ENCODE measurements at places on chromosomes 4 and X.

GRCh38 chrX:113522814-113523213 lies 682.2 kb upstream of the AMOT start:
- DNase-seq: no peak

DNA sequence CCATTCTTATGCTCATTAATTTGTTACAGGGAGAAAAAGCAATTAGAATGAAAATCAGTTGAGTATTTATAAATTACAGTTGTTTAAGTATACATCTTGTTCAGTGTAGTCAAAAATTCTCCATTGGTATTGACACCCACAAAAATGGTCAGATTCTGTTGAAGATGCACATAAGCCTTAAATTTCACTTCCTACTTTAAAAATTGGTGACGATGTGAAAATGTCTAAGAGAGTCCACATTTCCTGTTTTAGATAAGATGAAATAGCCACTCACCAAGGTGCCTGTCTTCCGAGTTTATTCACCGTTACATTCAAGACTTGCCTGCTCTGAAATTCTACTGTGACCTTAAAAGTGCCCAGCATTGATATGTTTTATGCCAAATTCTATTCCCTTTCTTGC lies 93.6 kb downstream of the GPR143 start:
- no peak for DNase-seq

GRCh38 chrX:11097933-11098332 lies 13.2 kb upstream of the HCCS start:
- no peak for DNase-seq

DNA sequence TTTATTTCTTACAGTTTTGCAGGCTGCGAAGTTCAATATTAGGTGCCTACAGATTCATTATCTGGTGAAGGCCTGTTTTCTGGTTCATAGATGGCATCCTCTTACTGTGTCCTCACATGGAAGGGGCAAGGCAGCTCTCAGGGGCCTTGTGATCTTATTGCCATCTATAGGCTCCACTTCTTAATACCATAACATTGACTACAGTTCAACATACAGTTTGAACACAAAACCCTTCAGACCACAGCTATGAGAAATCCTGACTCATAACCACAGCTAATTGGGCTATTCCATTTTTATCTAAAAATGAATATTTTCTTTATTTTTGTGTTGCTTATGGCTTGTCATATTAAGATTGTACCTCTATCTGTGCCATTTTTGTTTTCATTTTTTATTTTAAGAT lies 72.3 kb downstream of the STAG2 start:
- peak; percentile 21 for DNase-seq

- peak; percentile 90 for DNase-seq
Observed at GRCh38 chr4:182929296-182929695, 12.1 kb upstream of the DCTD start.
